ENCODE measurements at places on chromosomes 11 and 22. TPM values are rescaled to one million over a fixed set of nuclear protein-coding genes. Genes with fewer than 3 reads are reported as not detected.

KDELR3 gene
- polyA plus RNA-seq, result 8.2 TPM

ROBO4 gene
- polyA plus RNA-seq, result 32.1 TPM

ANO9 gene
- polyA plus RNA-seq, result 8.7 TPM

SLC16A8 gene
- polyA plus RNA-seq, result 0.32 TPM

SYT8 gene
- 15.0 TPM for polyA plus RNA-seq

PIH1D2 gene
- polyA plus RNA-seq, result 5.1 TPM

RPS13 gene
- 1,250 TPM for polyA plus RNA-seq

OMP gene
- not detected for polyA plus RNA-seq

DCDC1 gene
- polyA plus RNA-seq, result 0.58 TPM

OTOG gene
- not detected for polyA plus RNA-seq

MCHR1 gene
- polyA plus RNA-seq, result 0.06 TPM

CABP4 gene
- 2.5 TPM for polyA plus RNA-seq

SMTN gene
- 36.8 TPM for polyA plus RNA-seq

CCDC157 gene
- polyA plus RNA-seq, result 4.1 TPM

ARRB1 gene
- polyA plus RNA-seq, result 46.0 TPM

ST14 gene
- polyA plus RNA-seq, result 37.7 TPM

SEPTIN3 gene
- 0.31 TPM for polyA plus RNA-seq

C22orf31 gene
- 0.30 TPM for polyA plus RNA-seq

CHADL gene
- 4.0 TPM for polyA plus RNA-seq

TST gene
- polyA plus RNA-seq, result 49.8 TPM

DCHS1 gene
- polyA plus RNA-seq, result 6.0 TPM

MMP27 gene
- 0.05 TPM for polyA plus RNA-seq

DGCR6 gene
- polyA plus RNA-seq, result 4.7 TPM

CAPN5 gene
- 3.0 TPM for polyA plus RNA-seq

NOX4 gene
- 0.67 TPM for polyA plus RNA-seq

TTLL1 gene
- 4.7 TPM for polyA plus RNA-seq

MAJIN gene
- polyA plus RNA-seq, result 0.39 TPM

MS4A3 gene
- 2.6 TPM for polyA plus RNA-seq

SUSD2 gene
- 192 TPM for polyA plus RNA-seq

F2 gene
- polyA plus RNA-seq, result 0.01 TPM

FOLR2 gene
- 11.2 TPM for polyA plus RNA-seq

ALDH3B1 gene
- polyA plus RNA-seq, result 107 TPM

SLC35E4 gene
- polyA plus RNA-seq, result 2.1 TPM

PGM2L1 gene
- polyA plus RNA-seq, result 1.2 TPM

GSTT2B gene
- 22.9 TPM for polyA plus RNA-seq
